ENCODE measurements at places on chromosomes 1 and 21.

DNA sequence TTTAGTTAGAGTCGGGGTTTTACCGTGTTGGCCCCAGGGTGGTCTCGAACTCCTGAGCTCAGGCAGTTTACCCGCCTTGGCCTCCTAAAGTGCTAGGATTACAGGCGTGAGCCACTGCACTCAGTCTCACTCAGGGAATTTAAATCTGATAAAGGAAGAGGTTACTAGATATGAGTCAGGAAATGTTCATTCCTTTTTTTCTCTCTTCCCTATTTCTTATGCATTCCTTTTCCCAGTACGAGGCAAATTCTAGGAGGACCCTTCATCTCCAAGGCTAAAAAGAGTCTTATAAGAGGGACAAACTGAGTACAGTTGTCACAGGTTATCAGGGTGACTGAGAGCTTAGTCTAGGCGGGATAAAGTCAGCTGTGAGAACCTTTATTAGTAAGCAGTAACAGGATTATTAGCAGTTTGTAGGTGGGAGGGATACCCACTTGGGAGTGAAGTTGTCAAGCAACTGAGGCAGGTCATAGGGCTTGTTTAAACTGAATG lies 9.1 kb downstream of the MACF1 start:
- DNase-seq = no peak

GRCh38 chr1:215681041-215681440 lies 113.9 kb downstream of the KCTD3 start:
- no peak for DNase-seq

GRCh38 chr1:220642285-220642684 lies 47.9 kb upstream of the C1orf115 start:
- DNase-seq = no peak

- no peak for DNase-seq
Observed at GRCh38 chr1:8643542-8644536, 173.6 kb downstream of the RERE start.
